GM04503 (cell line): ENCODE measurements at places on chromosomes 2 and 18.

GRCh38 chr2:231926180-231926741 lies at the start of gene NPPC:
Gene NPPC (minus strand): TSS chr2:231926396. CDS start chr2:231926249, 147 bp downstream.
- no peak for DNase-seq

- DNase-seq, result no peak
Observed at GRCh38 chr2:182667315-182667695, 48.8 kb upstream of the DNAJC10 start.

- no peak for DNase-seq
Observed at GRCh38 chr2:16664809-16665747, 556 bp downstream of the CYRIA start.

GRCh38 chr2:174395969-174396630 lies 570 bp downstream of the SCRN3 start:
- DNase-seq, result no peak

GRCh38 chr18:55546851-55547704 lies 40.9 kb downstream of the TCF4 start:
- DNase-seq, result no peak

- DNase-seq, result no peak
Observed at GRCh38 chr2:180370511-180371205, 363.6 kb upstream of the CWC22 start.

DNA sequence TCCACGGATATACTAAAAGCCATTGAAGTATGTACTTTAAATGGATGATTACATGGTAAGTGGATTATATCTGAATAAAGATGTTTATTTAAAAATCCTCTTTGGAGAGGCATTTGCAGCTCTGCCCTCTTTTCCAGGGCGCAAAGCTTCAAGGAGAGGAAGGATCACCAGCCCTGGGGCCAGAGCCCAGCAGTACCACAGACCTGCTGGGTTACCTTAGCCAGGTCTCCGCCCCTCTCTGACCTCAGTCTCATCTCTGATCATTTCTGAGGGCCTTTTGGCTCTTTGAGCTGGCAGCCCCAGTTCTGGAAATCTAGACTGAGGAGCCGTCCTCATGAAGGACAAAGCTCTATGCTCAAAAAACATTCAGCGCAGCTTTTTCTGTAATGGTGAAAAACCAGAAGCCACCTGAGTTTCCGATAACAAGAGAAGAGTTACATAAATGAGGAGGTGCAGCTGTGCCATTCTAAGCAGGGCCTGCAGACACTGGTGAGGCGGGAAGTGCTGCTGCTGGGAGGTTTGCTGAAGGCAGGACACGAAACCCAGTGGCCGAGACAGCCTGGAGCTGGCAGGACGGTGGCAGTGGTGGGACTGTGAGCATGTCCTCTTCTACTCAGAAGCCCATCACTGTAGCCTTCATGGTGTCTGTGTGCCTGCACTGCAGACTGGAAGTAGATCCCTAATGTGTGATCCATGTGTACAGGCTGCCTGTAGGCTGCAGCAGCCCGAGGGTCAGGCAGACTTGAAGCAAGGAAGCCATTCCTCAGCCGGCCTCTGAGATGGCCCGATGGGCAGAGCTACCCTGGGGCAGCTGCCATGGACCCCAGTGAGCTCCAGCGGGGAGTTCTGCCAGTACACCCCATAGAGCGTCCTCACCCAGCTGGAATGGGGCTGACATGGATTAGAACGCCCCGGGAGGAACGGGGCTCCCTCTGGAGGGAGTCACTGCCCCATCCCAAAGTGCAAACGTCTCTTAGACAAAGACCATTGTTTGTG lies 27.7 kb downstream of the ADRA2B start:
- no peak for DNase-seq

DNA sequence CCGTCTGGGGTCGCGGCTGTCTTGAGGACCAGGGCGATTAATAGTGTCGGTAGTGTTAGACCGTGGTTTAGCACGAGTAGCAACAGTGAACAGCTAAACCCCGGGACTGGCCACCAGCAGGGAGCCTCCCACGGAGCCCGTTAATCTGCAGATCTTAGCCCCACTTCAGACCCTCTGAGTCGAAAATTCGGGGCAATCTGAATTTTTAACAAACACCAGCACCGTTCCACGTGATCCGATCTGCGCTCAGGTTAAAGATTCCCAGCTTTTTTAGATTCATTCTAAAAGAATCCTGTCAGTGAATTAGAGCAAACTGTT lies 479 bp upstream of the ATP5F1A start:
- DNase-seq, result no peak

- DNase-seq, result no peak
Observed at GRCh38 chr18:63180971-63181376, 138.6 kb downstream of the BCL2 start.
